NCI-H1694 treated with DMSO at 0.1 percent for 48 hours (cell line): ENCODE measurements at places on chromosomes 2 and 18.

- no peak for DNase-seq
Measured at GRCh38 chr2:218229239-218229638, 12.2 kb downstream of the ARPC2 start.

DNA sequence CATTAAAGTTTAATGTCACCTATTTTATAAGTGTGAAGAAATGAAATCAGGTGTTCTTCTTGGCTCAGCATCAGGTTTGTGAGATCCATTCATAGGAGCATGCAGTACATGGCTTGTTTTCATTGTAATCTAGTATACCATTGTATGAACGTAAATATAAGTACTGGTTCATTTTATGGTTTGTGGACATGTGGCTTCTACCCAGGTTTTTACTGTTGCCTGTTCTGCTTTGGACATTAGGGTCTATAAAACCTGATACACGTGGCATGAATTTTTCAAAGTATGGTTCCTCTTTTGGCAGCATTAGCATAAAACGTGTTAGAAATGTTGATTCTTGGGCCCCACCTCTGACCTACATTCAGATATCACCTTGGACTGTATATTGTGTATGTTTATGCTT, 175.5 kb downstream of the PRPF40A start:
- DNase-seq: no peak

GRCh38 chr2:46313063-46313462, 15.9 kb downstream of the EPAS1 start:
- DNase-seq: no peak

- no peak for DNase-seq
Measured at GRCh38 chr18:25181993-25182392, 170.0 kb downstream of the ZNF521 start.

GRCh38 chr2:238100049-238100820, at the start of gene ESPNL:
Gene ESPNL, plus strand, starts transcription at chr2:238100340. Its CDS starts 80 bp downstream, at chr2:238100420.
- DNase-seq: no peak

GRCh38 chr2:231361701-231362554, 33.6 kb upstream of the B3GNT7 start:
- no peak for DNase-seq

DNA sequence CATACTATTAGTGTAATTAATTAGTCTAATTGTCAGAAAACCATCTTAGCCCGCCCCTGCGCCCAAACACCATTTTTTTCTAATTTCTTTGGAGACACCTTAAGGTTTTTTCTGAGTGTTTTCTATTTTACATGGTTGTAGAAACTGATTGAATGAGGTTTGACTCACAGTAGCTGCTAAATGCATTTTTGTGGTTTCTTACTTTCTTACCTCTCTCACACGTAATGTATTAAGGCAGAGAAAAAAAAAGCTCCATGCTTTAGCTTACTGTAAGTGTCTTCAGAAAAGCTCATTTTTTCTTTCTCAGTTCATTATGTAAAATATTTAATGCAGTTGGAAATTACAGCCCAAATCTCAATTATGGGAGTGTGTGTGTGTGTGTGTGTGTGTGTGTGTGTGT, 548.5 kb upstream of the LRRTM4 start:
- DNase-seq: no peak

- no peak for DNase-seq
Measured at GRCh38 chr2:218086478-218086877, 17.4 kb downstream of the RUFY4 start.

- no peak for DNase-seq
Measured at GRCh38 chr2:74821177-74822126, 12.5 kb upstream of the HK2 start.

DNA sequence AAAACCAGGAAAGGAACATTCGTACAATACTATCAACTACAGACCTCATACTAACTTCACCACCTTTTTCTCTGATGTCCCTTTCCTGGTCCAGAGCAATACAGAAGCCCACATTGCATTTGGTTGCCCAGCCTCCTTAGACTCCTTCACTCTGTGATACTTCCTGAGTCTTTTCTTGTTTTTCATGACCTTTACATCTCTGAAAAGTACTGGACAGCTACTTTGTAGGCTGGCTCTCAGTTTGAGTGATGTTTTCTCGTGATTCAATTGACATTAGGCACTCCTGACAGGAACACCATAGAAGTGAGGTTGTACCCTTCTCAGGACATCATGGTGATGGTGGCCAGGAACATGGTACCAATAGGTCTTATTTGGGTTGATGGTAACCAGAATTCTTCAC, 185.9 kb upstream of the SLC39A10 start:
- DNase-seq: no peak

DNA sequence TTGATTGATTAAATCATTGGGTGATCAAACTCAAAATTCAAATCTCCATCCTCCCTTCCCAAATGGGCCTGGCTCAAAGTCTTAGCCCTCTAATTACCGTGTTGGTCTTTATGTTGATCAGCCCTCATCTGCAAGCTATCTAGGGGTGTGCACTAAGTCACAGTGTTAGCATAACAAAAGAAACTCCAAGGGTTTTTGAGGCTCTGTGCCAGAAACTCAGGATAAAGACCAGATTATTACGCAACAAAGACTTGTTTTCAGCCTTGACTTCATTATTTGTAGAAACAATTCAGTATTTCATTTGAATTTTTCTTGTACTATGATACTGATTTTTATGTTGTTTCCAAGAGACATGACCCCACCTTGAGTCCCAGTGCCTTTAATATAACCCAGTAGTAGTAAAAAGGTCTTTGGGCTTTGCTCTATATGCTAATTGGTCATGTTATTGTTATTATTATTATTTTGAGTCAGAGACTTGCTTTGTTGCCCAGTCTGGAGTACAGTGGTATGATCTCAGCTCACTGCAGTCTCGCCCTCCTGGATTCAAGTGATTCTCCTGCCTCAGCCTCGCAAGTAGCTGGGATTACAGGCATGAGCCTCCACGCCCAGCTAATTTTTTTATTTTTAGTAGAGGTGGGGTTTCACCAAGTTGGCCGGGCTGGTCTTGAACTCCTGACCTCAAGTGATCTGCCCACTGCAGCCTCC, 13.9 kb downstream of the PSMD14 start:
- DNase-seq: no peak

- peak; percentile 93 for DNase-seq
Measured at GRCh38 chr2:196980001-196980400, 53.5 kb upstream of the PGAP1 start.

DNA sequence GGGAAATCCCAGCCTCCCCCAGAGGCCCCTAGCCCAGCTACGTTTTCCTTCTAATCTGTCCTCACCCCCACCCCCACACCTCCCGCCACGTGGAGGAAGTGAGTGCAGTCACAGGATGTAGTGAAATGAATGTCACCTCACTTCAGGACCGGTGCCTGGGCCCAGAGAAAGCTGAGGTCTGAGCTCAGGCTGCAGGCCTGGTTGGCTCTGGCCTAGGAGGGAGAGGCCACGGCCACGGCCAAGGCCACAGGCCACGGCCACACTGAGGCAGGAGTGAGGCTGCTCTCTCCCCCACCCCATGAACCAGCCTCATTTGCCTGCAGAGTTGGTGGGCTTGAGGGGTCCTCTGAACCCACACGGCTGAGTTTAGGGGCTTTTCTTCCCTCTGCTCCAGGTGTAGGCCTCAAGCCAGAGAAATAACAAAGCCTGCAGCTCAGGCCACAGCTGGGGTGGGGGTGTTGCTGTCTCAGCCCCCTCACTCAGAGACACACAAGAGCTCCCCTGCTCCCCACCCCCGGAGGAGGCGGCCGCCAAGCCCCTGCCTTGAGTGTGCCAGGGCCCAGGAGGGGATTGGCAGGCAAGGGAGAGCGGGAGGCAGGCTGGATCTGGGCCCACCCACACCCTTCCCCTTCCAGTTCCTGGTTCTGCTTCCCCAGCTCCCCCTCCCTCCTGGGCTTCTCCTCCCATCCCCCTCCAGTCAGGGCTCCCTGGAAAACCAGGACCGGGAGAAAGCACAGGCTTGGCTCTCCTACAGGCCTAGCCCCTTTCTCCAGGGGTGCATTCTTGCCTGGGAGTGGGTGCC, 27.0 kb downstream of the DNMT3A start:
- DNase-seq: peak; percentile 68
